Spleen (tissue), 13 donors: ENCODE measurements at places on chromosomes 12 and 14. TPM values are rescaled to one million over a fixed set of nuclear protein-coding genes. Genes with fewer than 3 reads are reported as not detected.

DNA sequence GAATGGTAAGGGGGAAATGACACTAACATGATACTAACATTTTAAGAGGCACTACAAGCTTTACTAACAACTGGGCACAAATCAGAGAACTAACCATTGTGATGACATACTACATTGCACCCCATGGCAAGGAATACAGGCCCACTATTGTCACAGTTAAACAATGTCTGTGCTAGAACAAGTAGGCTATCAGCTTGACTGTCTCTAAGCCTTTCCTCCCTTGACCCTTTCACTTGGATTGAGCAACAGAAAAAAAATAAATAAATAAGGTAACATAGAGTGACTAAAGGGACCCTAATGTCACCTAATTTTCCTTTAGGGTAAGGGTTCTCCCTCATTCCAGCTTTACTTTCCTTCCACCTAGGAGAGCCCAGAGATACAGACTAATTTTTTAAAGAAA is 4.4 kb downstream of the SLC38A2 start:
- DNase-seq: no peak

- DNase-seq: no peak
Observed at GRCh38 chr14:59371771-59372170, 93.4 kb downstream of the GPR135 start.

Gene NID2
- 5.2 TPM for total RNA-seq

Gene FOXN4
- total RNA-seq: not detected

Gene AQP6
- not detected for total RNA-seq

Gene CCDC60
- total RNA-seq: not detected
